ENCODE measurements at places on chromosomes 11 and 22.

- DNase-seq: no peak
Measured at GRCh38 chr11:130455483-130456127, 7.2 kb downstream of the ADAMTS15 start.

- DNase-seq: no peak
Measured at GRCh38 chr11:63916837-63917691, at the start of gene RCOR2. Gene RCOR2, minus strand, starts transcription at chr11:63917164. Its CDS starts 708 bp downstream, at chr11:63916456.

DNA sequence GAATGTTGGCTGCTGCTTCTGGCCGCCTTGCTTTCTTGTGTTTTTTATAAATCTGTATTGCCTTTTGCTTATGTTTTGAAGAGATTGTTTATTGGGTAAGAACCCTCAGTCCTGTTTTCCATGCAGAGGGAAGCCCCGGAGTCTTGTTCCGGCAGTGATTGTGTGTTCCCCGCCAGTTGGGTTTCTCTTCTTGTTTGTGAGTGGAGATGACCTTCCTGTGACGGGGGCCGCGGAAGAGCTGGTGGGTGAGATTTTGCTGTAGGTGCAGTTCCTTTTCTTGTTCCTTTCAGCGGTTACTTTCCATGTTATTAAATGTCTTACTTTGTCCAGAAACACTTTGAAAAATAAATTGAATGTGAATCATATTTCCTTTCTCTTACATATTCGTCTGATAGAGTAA lies 8.3 kb downstream of the TBC1D22A start:
- DNase-seq: no peak

DNA sequence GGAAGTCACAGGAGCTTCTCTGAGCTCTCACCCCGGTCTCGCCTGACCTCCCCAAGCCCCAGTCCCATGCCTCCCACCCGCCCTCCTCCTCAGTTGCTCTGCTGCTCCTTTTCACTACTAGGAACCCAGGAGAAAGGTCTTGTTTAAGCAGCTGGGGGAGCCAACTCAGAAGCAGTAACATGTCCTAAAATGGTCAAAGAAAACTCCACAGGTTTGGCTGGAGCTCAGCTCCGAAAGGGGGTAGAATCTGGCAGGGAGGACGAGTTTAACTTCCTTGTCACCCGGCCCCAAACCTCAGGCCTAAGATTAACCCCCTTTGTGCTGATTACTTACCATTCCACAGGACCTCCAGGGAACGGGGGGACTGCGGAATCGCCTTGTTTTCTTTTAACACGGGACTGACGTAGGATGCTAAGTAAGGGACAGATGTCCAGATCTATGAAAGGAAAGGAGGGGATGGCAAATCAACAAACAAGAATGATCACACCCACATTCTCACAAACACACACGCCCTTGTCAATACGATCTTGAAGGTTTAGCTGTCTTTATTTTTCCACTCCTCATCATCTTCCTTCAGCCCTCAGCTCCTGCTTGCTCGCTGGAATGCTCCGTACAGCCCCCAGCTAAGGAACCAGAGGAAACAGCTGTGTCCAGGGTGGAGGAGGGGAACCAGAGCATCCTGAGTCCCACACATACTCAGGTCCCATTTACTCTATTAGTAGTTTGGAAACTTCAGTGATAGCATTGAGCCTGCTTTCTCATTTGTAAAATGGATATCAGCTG lies 13.5 kb downstream of the PCSK7 start:
- DNase-seq: no peak

GRCh38 chr22:17969701-17970113 lies 54.7 kb downstream of the MICAL3 start:
- no peak for DNase-seq

DNA sequence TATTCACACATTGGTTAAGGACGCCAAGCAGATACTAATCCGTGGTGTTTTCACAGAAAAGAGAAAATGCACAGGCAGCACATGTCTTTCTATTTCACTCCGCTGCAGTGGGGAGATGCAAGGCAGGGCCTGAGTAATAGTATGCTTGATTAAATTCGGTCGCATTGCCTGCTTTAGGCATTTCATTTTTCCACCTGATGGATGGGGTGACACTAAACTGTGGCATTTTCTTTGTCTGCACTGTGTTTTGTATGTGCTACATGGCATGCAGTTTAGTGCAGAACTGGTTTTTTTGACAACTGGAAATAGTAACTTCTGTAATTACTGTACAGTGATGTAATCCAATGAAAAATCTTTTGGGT lies 94.9 kb downstream of the SLC17A6 start:
- DNase-seq: no peak

Measured in cortex of kidney (tissue), 1 donor.